ENCODE measurements at places on chromosomes 2 and 18.

DNA sequence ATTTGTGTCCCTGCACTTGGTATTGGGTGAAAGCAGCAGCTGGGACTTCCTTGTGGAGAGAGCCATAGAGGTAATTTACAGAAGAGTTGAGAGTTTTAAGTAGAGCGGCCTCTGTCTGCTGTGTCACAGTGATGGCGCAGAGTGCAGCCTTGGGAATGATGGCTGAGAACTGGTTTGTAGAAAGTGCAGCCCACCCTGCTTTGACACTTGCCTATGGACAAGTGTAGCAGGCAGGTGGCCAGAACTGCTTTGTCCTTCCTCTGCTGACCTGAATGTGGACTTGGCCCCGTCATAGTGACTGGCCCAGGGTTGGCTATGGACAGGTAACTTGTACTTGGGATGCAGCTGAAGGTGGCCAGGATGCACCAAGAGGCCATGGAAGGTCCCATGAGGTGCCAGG, 6.4 kb upstream of the ANO7 start:
- DNase-seq = no peak

GRCh38 chr2:215032153-215032552, 106.3 kb downstream of the ABCA12 start:
- DNase-seq = peak; percentile 90

DNA sequence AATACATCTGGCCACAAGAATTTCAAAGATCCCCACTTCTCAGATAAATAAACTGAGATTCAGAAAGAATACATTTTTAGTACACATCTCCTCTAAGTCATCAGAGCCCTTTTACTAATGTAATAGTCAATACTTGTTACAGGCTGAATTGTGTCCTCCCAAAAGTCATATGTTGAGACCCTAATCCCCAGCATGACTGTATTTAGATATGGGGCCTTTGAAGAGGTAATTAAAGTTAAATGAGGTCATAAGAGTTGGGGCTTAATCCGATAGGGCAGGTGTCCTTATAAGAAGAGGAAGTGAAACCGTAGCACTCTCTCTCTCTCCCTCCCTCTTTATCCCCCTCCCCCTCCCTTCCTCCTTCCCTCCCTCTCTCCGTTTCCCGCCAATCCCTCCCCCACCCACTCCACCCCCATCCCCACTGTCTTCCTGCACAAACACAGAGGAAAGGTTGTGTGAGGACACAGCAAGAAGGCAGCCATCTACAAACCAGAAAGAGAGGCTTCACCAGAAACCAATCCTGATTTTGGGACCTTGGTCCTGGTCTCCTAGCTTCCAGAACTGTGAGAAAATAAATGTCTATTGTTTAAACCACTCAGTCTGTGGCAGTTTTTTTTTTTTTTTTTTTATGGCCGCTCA, 66.6 kb upstream of the ZNF397 start:
- no peak for DNase-seq

GRCh38 chr2:235963853-235964577, 204.2 kb downstream of the GBX2 start:
- no peak for DNase-seq

- no peak for DNase-seq
These were observed 194.8 kb downstream of the LNPK start for GRCh38 chr2:175807031-175807873.

GRCh38 chr2:145108361-145108778, 588.5 kb upstream of the ZEB2 start:
- DNase-seq = peak; percentile 10

DNA sequence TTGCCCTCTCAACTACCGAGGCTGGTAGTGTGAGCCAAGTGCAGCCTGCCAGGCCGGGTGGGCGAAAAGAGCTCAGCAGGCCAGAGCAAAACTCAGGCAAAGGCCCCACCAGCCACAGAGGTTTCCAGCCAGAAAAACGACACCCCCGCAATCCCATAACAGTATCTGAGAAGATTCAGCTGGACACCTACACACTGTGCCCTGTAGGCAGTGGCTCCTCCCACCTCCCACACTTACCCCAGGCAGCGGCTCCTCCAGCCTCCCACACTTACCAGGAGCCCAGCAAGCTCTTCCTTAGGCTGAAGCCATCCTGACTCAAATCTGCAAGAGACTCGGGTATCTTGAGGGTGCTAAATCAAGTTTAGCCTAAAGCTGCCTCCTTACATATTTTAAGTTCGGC, 15.6 kb upstream of the TMEM18 start:
- no peak for DNase-seq

All from NCI-H526 treated with DMSO at 0.1 percent for 48 hours (cell line).